RKO (cell line): ENCODE measurements at places on chromosomes 5 and 9.

GRCh38 chr5:37110135-37110534 is 139.0 kb downstream of the CPLANE1 start:
- DNase-seq: no peak

DNA sequence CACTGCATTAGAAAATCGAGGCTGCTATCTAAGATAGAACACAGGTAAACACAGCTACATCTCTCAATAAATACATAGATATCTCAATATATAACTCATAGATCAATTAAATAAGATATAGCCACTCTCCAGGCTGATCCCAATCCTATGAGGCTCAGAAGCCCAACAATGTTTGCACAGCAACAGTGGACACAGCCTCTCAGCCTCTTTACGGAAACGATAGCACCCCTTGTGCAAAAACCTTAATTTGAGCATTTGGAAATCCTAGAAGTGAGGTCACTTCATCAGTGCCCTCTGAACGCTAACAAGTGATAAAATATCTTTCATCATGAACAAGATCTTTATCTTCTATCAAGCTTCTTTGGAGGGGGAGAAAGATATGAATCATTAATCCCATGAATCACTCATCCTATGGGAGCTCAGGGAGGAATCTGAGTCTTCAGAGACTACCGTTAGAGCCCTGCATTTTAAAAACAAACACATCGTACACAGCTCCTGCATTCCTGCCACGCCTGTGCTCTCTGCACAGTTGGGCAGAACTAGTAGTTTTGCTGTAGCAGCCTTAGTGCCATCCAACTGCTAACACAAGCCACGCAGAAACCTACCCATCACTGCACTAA is 71.4 kb downstream of the MED27 start:
- DNase-seq: no peak

GRCh38 chr9:962023-962422 is 14.4 kb upstream of the DMRT3 start:
- peak; percentile 87 for DNase-seq

GRCh38 chr9:108869092-108869725 is 7.1 kb downstream of the ACTL7A start:
- no peak for DNase-seq

- no peak for DNase-seq
Observed at GRCh38 chr5:180137401-180138213, 66.0 kb upstream of the RNF130 start.

DNA sequence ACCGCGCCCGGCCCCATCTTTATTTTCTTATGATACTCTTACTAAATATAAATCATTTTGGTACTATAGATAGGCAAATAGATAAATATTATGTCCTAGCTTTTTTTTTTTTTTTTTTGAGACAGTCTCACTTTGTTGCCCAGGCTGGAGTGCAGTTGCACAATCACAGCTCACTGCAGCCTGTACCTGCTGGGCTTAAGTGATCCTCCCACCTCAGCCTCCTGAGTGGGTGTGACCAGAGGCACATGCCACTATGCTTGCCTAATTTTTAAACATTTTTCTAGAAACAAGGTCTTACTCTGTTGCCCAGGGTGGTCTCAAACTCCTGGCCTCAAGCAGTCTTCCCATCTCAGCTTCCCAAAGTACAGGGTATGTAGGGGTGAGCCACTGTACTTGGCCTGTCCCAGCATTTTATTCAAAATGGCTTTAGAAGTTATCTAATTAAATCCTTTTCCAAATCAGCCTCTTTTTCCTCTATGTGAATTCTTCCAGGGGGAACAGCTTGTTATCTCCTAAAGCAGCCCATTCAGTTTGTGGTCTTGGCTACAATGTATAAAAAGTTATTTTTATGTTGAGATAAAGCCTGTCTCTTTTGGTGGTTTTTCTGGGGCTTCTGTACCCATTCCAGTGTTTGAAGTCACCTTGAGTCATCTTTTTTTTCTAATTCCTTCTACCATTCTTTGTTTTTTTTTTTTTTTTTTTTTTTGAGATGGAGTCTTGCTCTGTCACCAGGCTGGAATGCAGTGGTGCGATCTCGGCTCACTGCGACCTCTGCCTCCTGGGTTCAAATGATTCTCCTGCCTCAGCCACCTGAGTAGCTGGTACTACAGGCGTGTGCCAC is 12.1 kb downstream of the MELK start:
- peak; percentile 64 for DNase-seq

GRCh38 chr5:50922942-50923767 is 256.7 kb downstream of the PARP8 start:
- DNase-seq: no peak

GRCh38 chr5:152125661-152126205 is 201.1 kb upstream of the GLRA1 start:
- no peak for DNase-seq

- DNase-seq: no peak
Observed at GRCh38 chr5:177065491-177065890, 21.2 kb upstream of the FGFR4 start.

DNA sequence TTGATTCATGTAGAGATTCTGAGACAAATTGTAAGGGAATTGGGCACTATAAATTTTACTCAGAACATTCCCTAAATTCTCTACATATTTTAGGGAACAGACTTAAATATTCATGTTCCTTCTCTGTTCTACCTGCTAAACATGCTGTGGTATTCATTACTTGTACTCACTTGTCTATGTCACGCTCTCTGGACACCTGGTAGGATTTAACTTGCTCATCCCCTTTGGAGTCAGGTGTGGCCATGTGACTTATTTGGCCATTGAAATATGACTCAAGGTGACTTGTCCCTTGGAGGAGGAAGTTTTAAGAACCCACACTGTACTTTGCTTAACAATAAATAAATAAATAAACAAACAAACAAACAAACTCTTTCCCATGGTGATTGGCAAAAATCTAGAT is 2258.8 kb upstream of the WWC1 start:
- no peak for DNase-seq

GRCh38 chr5:142969624-142970439 is 199.7 kb downstream of the ARHGAP26 start:
- DNase-seq: no peak

- DNase-seq: no peak
Observed at GRCh38 chr5:5341531-5342292, 80.8 kb upstream of the ICE1 start.

GRCh38 chr9:129489838-129490582 is 130.9 kb downstream of the C9orf50 start:
- DNase-seq: peak; percentile 56
